Upper lobe of right lung (tissue), 1 donor: ENCODE measurements at places on chromosomes 16 and 17. TPM values are rescaled to one million over a fixed set of nuclear protein-coding genes. Genes with fewer than 3 reads are reported as not detected.

The SOX8 gene
- total RNA-seq = 0.81 TPM

The CTF1 gene
- total RNA-seq = 9.3 TPM

DNA sequence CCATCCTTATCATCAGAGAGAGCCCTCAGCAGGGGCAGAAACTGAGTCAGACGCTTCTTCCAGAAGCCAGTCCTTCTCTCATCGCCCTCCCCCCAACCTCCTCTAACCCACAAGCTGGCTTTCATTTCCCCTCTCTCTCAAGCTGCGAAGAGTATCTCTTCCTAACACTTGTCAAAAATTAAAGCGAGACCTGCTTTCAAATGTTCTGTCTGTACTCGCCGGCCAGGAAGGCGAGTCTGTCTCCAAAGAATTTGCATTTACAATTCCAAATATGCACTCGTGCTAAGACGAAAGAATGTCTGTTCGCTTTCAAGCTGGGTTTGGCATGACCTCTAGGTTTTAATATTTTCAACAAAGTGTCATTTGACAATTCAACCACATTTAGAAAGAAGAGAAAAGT is 140.4 kb downstream of the RGS9 start:
- no peak overlapping the region for H3K27ac ChIP-seq
- H3K36me3 ChIP-seq = no peaks in the 10 kb centered on the region
- no peaks in the 10 kb centered on the region for H3K27me3 ChIP-seq
- H3K4me1 ChIP-seq = no peaks in the 10 kb centered on the region

DNA sequence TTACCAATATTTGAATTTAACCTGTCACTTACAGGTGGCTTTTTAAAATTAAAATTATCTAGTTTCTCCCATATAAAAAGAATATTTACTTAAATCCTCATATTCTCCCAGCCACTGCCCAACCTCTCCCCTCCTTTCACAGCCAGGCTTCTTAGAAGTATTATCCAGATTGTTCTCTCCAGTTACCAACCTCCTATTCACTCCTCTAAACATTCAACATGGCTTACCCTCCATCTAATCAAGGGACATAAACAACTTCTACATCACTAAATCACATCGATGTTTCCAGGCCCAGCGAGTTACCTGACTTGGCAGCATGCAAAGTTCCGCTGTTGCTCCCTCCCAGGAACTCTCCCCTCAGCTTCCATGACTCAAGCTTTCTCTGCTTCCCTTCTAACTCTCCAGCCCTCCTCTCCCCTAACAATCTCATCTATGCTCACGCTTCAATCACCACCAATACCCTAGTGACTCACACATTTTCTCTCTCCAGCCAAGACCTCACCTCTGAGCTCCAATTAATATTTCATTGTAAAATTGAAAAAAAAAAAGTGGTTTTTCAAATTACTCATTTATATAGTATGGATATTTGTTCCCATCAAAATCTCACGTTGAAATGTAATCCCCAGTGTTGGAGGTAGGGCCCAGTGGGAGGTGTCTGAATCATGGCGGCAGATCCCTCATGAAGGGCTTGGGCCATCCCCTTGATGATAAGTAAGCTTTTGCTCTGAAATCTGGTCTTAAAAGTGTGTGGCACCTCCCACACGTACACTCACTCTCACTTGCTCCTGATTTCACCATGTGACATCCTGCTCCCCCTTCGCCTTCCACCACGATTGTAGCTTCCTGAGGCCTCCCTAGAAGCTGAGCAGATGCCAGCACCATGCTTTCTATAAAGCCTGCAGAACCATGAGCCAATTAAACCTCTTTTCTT is 88.5 kb downstream of the HELZ start:
- no peaks in the 10 kb centered on the region for H3K27me3 ChIP-seq
- no peak overlapping the region for H3K4me3 ChIP-seq

The NDRG4 gene
- 48.1 TPM for total RNA-seq

The SLC12A3 gene
- total RNA-seq = not detected

GRCh38 chr17:31433811-31434726 is 42.6 kb downstream of the RAB11FIP4 start:
- no peaks in the 10 kb centered on the region for H3K36me3 ChIP-seq
- peaks cover 5% of the 10 kb centered on the region for H3K27me3 ChIP-seq
- DNase-seq = no peak
- peaks cover 4% of the 10 kb centered on the region for H3K4me1 ChIP-seq
- no peak overlapping the region for H3K27ac ChIP-seq

- H3K27ac ChIP-seq = no peak overlapping the region
- H3K4me1 ChIP-seq = peaks cover 6% of the 10 kb centered on the region
- no peak overlapping the region for H3K4me3 ChIP-seq
- no peaks in the 10 kb centered on the region for H3K36me3 ChIP-seq
- peaks cover 11% of the 10 kb centered on the region for H3K27me3 ChIP-seq
These were observed 11.1 kb downstream of the USP6 start for GRCh38 chr17:5126719-5127488.

GRCh38 chr16:71889147-71889546 is 5.2 kb upstream of the ZNF821 start:
- H3K4me3 ChIP-seq = no peak overlapping the region
- H3K27ac ChIP-seq = no peak overlapping the region
- no peaks in the 10 kb centered on the region for H3K27me3 ChIP-seq
- H3K36me3 ChIP-seq = no peaks in the 10 kb centered on the region
- H3K4me1 ChIP-seq = peaks cover 7% of the 10 kb centered on the region
- no peak for DNase-seq

The ASGR2 gene
- 1.3 TPM for total RNA-seq

The CCT6B gene
- total RNA-seq = 1.7 TPM

DNA sequence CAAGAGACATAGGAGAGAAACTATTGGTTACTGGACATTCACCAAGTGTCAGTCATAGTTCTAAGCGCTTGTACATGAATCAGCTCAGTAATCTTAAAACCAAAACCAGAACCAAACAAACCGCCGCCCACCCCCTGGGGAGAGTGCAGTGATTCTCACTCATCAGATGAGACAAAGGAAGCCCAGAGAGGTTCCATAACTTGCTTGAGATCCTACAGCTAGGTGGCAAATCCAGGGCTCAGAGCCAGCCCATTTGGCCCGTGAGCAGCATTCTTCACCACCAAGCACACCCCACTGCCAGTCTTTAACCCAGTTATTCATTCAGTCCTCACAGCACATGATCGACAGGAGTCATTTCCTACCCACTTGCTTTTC is 37.2 kb upstream of the RGS9 start:
- peak overlapping the region; percentile 48 for H3K4me3 ChIP-seq
- no peaks in the 10 kb centered on the region for H3K36me3 ChIP-seq
- DNase-seq = peak; percentile 70

GRCh38 chr16:68234188-68235107 is 1.5 kb downstream of the ESRP2 start:
- DNase-seq = peak; percentile 95
- peak overlapping the region; percentile 93 for H3K27ac ChIP-seq
- H3K4me3 ChIP-seq = peak overlapping the region; percentile 71
- peaks cover 23% of the 10 kb centered on the region for H3K4me1 ChIP-seq
